Hair follicular keratinocyte (primary cell): ENCODE measurements at places on chromosomes 5 and 9. TPM values are rescaled to one million over a fixed set of nuclear protein-coding genes. Genes with fewer than 3 reads are reported as not detected.

ST8SIA4 gene
- 0.08 and 0.76 TPM in 2 replicates for total RNA-seq

EFNA5 gene
- total RNA-seq = 5.3 and 6.0 TPM in 2 replicates

SLC25A2 gene
- not detected in 2 replicates for total RNA-seq

LCN9 gene
- total RNA-seq = not detected in 2 replicates

ZNF474 gene
- not detected in 2 replicates for total RNA-seq

EIF4E1B gene
- total RNA-seq = not detected in 2 replicates

OLFM1 gene
- total RNA-seq = 1.2 TPM in 1 of 2 replicates, not detected in the other

PTGDS gene
- not detected in 2 replicates for total RNA-seq

PTGES gene
- total RNA-seq = 0.70 and 6.2 TPM in 2 replicates

LCN1 gene
- not detected in 2 replicates for total RNA-seq

NSG2 gene
- total RNA-seq = not detected in 2 replicates

SPZ1 gene
- not detected in 2 replicates for total RNA-seq

DMRT3 gene
- total RNA-seq = not detected in 2 replicates

MED10 gene
- total RNA-seq = 36.5 and 36.6 TPM in 2 replicates

F2RL1 gene
- total RNA-seq = 47.1 and 69.0 TPM in 2 replicates

KCNN2 gene
- not detected in 2 replicates for total RNA-seq

PHAX gene
- 28.2 and 45.0 TPM in 2 replicates for total RNA-seq

IL13 gene
- total RNA-seq = not detected in 2 replicates

YIPF5 gene
- 38.9 and 47.3 TPM in 2 replicates for total RNA-seq

BSPRY gene
- total RNA-seq = not detected in 2 replicates

FAM78A gene
- total RNA-seq = 0.49 and 0.62 TPM in 2 replicates

CCDC192 gene
- not detected in 2 replicates for total RNA-seq

ANXA6 gene
- total RNA-seq = 51.4 and 78.3 TPM in 2 replicates

NIPSNAP3A gene
- 29.8 and 46.9 TPM in 2 replicates for total RNA-seq

SLC2A8 gene
- total RNA-seq = 16.5 and 17.0 TPM in 2 replicates

RAB3C gene
- total RNA-seq = not detected in 2 replicates

C9orf152 gene
- not detected in 2 replicates for total RNA-seq

SOX30 gene
- not detected in 2 replicates for total RNA-seq

ATG12 gene
- total RNA-seq = 23.0 and 43.8 TPM in 2 replicates

TMEM232 gene
- total RNA-seq = 0.08 TPM in 1 of 2 replicates, not detected in the other

SLC6A7 gene
- not detected in 2 replicates for total RNA-seq

HTR1A gene
- not detected in 2 replicates for total RNA-seq

IFNB1 gene
- total RNA-seq = not detected in 2 replicates

N4BP3 gene
- total RNA-seq = 5.3 and 6.1 TPM in 2 replicates

IFT74 gene
- total RNA-seq = 10.6 and 11.4 TPM in 2 replicates

SPATA31E1 gene
- total RNA-seq = not detected in 2 replicates

CD72 gene
- 0.11 and 0.86 TPM in 2 replicates for total RNA-seq

AMACR gene
- 10.2 and 14.5 TPM in 2 replicates for total RNA-seq

FOXI1 gene
- total RNA-seq = not detected in 2 replicates

FGF10 gene
- not detected in 2 replicates for total RNA-seq

SLC46A2 gene
- total RNA-seq = not detected in 2 replicates

LHX6 gene
- 1.9 TPM in 1 of 2 replicates, not detected in the other for total RNA-seq

CYLC2 gene
- not detected in 2 replicates for total RNA-seq

SMIM33 gene
- not detected in 2 replicates for total RNA-seq

ZNG1E gene
- 19.5 and 27.0 TPM in 2 replicates for total RNA-seq

SLC36A3 gene
- not detected in 2 replicates for total RNA-seq

ITGA1 gene
- 7.7 and 10.1 TPM in 2 replicates for total RNA-seq

POLR3G gene
- 14.4 and 32.8 TPM in 2 replicates for total RNA-seq
